ENCODE measurements at places on chromosomes 3 and 15. TPM values are rescaled to one million over a fixed set of nuclear protein-coding genes. Genes with fewer than 3 reads are reported as not detected.
A peak's percentile ranks its signal among the peaks of the same experiment; 100 is the strongest.

Gene CCR4
- not detected for total RNA-seq

Gene SLC2A2
- total RNA-seq: not detected

Gene STAC
- 1.1 TPM for total RNA-seq

Gene TNNC1
- 1.2 TPM for total RNA-seq

Gene CCR8
- not detected for total RNA-seq

Gene C2CD4B
- 0.26 TPM for total RNA-seq

DNA sequence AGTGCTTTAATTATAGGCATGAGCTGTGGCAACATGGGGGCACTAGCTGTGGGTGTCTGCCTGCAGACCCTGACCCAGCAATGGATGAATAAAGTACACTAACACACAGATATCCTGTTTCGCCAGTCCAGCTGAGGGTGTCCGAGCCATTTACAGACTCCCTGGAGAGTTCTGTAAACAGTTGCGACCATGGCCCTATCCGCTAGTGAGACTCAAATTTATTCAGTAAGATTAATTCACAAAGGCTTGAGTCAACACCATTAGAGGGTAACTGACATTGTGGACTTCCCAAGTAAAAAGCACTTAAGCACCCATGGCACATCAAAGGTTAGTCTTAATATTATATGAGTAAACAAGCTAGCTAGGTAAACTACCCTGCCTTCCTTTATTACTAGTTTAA, 161.6 kb downstream of the TBL1XR1 start:
- no peak for DNase-seq

- peak; percentile 13 for DNase-seq
Measured at GRCh38 chr15:66761726-66762595, 59.9 kb downstream of the SMAD6 start.

DNA sequence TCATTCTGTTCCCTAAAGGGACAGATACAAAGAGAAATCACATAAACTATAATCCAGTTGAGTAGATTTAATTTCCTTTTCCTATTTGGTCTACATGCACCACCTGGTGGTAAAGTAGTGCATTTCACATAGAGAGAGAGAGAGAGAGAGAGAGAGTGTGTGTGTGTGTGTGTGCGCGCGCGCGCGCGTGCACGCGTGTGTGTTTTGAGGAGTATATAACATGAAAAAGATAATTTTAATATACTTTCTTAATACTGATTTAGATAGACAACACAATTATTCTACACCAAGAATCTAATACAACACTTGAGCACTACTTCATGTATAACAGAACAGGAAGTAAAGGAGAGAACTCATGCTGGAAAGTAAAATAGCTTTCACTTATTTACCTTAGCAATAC, 1.1 kb upstream of the FGF7 start:
- peak; percentile 52 for DNase-seq

- DNase-seq: peak; percentile 79
Measured at GRCh38 chr15:41930221-41930866, 36.5 kb upstream of the SPTBN5 start.

GRCh38 chr3:142274908-142275307, 49.5 kb upstream of the GK5 start:
- no peak for DNase-seq

DNA sequence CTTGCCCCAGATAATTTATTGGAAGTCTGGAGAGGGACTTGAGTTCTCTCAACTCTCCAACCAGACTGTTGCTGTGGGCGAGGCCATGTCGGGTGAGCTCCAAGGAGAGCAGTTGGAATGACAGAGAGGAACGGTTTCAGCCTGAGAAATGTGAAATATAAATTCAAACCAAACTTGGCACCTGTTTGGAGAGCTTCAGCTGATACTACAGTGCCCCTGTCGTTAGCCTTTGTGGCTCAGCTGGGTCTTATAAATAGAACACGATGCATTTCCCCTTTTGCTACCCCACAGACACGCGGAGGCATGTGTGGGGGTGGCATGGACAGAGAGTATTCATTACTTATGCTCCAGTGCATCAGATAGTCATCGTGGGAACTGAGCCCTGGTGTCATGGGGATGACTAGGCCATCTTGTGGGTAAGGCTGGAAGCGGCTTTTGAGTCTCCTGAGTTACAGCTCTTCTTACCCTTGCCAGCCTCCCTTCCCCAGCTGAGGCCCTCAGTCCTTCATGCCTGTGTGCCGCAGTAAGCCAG, 15.6 kb downstream of the SMAD3 start:
- no peak for DNase-seq

DNA sequence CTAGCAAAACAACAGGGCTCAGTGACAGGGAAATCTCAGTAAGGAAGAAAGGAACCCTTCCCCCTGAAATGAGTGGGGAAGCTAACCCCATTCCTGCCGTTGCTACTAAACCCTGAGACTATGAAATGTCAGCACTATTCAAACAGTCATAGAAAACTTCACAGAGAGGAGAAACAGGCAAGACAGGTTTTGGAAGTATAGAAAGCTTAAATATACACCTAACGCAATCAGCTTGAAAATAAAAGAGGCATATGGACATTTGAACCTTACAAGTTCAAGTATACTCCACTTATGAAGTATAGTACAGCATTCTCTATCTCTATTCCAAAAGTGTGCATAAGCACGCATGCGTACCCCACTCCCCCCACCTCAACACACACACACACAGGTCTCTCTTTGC, 17.6 kb upstream of the FRMD4B start:
- DNase-seq: peak; percentile 73

- DNase-seq: peak; percentile 11
Measured at GRCh38 chr3:56453011-56453410, 15.3 kb downstream of the ERC2 start.
